ENCODE measurements at places on chromosomes 6 and 20.

DNA sequence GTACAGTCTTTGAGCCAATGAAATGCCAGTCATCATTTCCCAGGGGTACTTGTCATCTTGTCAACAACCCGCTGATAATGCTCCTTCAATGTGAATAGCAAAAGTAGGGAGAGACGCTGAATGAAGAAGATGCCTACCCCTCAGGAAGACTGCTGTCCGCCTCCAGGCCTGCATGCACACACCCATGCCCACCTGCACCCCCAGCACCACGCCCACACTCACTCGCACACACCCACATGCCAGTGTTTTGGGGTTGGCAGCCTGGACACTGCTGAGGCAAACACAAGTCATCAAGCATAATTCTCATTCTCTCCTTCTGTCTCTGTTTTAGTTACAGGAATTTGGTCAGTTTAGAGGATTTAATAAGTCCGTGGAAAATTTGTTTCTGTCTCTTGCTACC, 63.6 kb downstream of the SYTL3 start:
- DNase-seq, result no peak

DNA sequence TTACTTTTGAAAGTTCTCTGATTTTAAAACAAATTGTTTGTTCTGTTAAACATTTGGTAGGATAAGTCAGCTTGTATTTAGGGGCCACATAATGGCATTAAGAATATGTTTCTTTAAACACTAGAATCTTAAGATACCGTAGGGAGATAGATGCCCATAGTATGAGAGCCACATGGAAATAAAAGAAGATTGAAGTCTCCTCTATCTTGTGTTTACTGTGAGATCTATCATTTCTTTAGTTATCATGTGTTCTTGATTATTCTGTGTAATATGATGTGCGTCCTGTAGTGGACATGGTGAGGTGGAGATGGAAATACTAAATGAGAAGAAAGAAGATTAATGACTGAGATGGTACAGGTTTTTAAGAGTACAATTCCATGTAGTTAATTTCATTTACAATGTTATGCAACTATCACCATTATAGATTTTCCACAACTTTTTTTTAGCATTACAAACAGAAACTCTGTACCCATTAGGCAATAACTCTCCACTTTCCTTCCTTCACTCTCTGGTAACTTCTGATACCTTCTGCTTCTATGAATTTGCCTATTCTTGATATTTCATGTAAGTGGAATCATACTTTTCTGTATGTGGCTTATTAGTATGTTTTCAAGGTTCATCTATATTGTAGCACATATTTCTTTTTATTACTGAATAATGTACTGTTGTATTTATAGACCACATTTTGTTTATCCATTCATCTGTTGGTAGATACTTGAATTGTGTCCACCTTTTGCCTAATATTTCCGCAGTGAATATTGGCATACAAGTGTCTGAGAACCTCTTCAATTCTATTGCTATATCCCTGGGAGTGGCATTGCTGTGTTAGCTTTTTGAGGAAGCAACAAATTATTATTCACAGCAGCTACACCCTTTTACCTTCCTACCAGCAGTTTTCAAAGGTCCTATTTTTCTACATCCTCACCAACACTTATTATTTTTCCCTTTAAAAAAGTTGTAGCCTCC, 11.5 kb downstream of the RNF146 start:
- DNase-seq, result no peak

DNA sequence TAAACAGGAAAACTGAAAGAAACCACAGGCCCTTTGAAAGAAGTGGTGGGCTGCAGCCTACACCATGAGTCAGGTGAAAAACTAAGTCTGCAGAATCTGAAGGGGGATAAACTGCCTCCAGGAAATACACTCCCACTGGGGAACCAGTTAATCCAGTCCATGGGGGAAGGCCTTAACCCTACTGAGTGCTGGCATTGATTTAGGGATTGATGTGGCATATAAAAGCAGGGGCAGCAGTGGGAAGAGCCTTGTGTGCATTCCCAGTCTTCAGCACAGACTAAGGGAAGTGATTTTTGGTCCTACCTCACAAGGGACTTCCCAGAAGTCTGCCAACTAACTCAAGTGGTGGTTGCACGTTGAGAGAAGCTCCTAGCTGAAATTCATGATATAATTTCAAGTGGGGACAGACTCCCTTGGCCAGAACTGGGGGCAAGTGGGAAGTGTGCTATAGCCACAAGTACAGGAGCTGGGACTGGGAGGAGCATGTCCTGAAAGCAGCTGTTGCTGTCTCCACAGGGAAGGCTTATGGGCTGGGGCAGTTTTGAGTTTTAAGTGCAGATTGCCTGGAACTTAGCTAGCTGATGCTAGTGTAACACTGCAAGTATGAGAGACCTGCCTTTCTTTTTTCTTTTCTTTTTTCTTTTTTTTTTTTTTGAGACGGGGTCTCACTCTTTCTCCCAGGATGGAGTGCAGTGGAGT, 31.2 kb downstream of the CITED2 start:
- DNase-seq, result no peak

- DNase-seq, result no peak
These were observed 341.5 kb downstream of the TFAP2A start for GRCh38 chr6:10073341-10073740.

GRCh38 chr6:88499436-88499835, 333.3 kb upstream of the CNR1 start:
- DNase-seq, result no peak

- no peak for DNase-seq
These were observed 10.4 kb upstream of the ABHD16B start for GRCh38 chr20:63850689-63851547.

DNA sequence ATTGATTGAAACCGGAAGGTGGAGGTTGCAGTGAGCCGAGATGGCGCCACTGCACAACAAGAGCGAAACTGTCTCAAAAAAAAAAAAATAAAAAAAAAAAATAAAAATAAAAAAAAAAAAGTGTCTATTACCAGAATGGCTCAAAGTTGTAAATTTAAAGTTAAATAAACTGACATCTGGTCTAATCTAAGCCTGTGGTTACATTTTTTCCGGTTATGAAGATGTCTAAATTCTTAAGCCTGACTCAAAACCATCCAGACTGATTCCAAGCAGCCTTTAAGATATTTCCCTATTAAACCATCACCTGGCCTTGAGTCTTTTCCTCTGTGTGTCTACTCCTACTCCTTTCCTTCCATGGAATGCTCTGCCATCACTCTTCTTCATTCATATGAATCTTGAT, 371.7 kb upstream of the RUNX2 start:
- DNase-seq, result no peak

DNA sequence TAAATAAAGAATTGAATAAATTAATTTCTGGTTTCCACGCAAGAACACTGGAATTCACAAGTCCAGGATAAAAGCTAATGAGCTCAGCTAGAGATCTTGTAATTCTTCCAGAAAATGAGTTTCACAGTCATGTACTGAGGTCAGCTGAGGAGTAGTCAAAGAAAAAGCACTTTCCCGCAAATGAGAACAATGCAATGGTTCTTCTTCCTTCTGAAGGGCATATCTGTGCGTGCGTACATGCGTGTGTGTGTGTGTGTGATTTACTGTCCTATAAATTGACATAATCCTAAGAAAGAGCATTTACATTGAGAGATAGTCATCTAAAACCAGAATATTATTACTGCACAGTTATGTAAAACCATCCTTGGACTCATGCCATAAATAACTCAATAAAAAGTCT, 968.9 kb upstream of the EYS start:
- DNase-seq, result no peak

- DNase-seq, result no peak
These were observed 55.8 kb upstream of the MTRF1L start for GRCh38 chr6:153058291-153058690.

DNA sequence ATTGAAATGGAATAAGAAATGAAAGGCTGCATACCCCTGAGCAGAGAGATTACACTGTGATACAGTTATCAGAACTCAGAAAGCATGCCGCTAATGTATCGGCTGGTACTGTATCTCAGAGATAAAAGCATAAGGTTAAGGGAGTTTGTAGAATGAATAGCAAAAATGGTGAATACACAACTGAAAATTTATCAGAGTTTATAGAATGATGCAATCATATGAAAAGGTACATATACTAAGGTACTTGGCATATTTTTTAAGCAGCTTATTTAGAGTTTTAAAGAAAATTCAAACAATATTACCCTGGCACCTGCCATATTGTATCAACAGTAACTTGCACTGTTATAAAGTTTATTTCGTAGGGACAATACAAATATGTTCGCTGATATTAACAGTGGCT, 364.0 kb downstream of the PHF3 start:
- no peak for DNase-seq

DNA sequence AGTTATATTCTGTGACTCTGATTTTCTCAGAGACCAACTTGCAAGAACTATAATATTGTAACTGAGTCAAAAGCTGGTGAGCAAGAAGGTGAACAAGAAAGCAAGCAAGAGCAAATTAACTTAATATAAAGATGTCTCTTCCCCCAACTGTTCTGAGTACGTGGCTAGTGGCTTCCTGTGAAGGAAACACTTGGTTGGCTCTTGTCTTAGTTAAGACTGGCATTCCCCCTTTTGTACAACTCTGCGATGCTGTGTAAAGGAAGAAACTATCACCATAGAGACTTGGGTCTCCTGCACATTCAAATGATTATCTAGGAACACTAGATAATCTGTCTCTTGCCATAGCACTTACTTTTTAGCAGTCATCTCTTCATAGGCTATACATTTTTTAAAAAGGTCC, 47.3 kb upstream of the TNFAIP3 start:
- no peak for DNase-seq

GRCh38 chr20:2816030-2816582, at the start of gene TMEM239:
TSS of gene TMEM239 (plus strand) at chr20:2816364. CDS start at chr20:2816555, 191 bp downstream.
- DNase-seq, result no peak

All from thyroid gland (tissue), 4 donors.